ENCODE measurements at places on chromosomes 16 and 17. TPM values are rescaled to one million over a fixed set of nuclear protein-coding genes. Genes with fewer than 3 reads are reported as not detected.

The COX10 gene
- total RNA-seq: 30.6 TPM

The TEKT1 gene
- total RNA-seq: not detected

The MSRB1 gene
- total RNA-seq: 19.4 TPM

The PCTP gene
- total RNA-seq: 4.1 TPM

The P2RX1 gene
- 0.52 TPM for total RNA-seq

The ABI3 gene
- 24.2 TPM for total RNA-seq

The ZNF23 gene
- 5.8 TPM for total RNA-seq

The DPEP1 gene
- not detected for total RNA-seq

The SNAI3 gene
- 1.3 TPM for total RNA-seq

The VPS4A gene
- total RNA-seq: 45.8 TPM

The CES3 gene
- 0.10 TPM for total RNA-seq

The PPP1R27 gene
- total RNA-seq: not detected

The DBNDD1 gene
- 0.47 TPM for total RNA-seq

The EPN3 gene
- total RNA-seq: 0.30 TPM

The NAGS gene
- total RNA-seq: 0.52 TPM

The FOXO3B gene
- 9.4 TPM for total RNA-seq

GRCh38 chr17:6437466-6437865 is 2.5 kb upstream of the AIPL1 start:
- DNase-seq: no peak

DNA sequence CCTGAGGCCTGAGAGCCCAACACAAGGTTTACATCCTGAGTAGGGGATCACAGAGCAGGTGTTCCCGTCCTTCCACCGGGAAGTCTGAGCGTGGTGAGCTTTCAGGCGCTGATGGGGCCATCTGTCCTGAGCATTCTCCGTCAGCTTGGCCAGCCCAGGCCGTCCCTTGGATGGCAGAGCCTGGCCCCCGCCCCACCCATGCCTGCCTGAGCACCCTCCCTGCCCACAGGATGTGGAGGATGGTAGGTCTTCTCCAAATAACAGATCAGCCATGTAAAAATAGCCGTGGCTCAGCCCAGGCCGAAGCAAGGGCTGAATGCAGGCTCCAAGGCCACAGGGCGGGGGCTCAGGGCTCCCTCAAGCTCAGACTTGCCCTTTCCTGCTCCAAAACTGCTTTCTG is 20.2 kb downstream of the SPNS2 start:
- DNase-seq: no peak

GRCh38 chr17:63276821-63277220 is 169.3 kb downstream of the CYB561 start:
- DNase-seq: no peak

DNA sequence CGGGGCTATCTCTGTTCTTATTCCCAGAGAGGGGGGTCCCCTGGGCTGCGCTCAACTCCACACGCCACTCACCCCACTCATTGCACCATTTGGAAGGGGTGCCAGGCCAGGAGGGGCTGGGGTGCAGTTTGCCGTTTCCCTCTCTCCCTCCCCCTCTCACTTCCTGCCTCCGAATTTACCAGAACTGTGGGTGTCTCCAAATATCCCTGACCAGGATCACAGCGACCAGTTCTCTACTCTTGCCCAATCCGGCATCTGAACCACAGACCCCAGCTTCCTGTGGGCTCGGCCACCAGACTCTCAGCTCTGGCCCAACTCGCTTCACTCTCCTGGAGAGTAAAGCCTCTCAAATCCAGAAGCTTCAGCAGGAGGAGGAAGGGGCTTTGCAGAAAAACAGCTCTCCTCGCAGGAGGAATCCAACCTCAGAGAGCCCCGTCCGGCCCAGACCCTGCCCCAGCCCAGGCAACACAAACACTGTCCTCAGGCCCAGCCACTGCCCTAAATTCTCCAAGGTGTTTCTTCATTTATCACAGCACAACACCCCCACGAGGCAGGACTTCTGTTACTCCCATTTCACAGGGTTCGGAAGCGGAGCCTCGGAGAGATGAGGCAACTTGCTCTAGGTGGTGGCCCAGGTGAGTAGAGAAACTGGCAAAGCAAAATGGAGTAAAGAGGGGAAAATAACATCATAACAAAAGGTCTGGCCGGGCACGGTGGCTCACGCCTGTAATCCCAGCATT is 423 bp upstream of the ASGR2 start:
- DNase-seq: no peak

GRCh38 chr16:86951831-86952598 is 365.2 kb downstream of the C16orf95 start:
- no peak for DNase-seq

- peak; percentile 5 for DNase-seq
Measured at GRCh38 chr17:55265311-55266021, 706 bp downstream of the HLF start.

DNA sequence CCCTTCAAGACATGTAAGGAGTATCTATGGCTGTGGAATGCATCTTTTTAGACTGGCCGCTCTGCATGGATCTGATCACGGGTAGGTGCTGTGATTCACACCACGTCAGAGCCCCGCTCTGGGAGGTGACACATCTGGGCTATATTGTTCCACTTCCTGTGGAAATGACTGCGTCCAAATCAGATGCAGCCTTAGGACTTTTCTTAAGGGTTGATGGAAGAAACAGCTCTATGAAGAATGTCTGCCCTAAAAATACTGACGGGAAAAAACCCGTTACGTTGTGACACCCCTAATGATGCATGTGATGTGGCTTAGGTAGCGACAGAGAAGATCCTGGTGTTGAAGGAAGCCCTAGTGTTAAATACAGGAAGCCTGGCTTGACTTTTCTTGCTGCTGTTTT is 12.2 kb downstream of the BANP start:
- DNase-seq: peak; percentile 71

GRCh38 chr17:64009571-64010402 is 10.6 kb downstream of the ICAM2 start:
- no peak for DNase-seq

GRCh38 chr16:69469807-69470561 is 45.6 kb downstream of the CYB5B start:
- no peak for DNase-seq

DNA sequence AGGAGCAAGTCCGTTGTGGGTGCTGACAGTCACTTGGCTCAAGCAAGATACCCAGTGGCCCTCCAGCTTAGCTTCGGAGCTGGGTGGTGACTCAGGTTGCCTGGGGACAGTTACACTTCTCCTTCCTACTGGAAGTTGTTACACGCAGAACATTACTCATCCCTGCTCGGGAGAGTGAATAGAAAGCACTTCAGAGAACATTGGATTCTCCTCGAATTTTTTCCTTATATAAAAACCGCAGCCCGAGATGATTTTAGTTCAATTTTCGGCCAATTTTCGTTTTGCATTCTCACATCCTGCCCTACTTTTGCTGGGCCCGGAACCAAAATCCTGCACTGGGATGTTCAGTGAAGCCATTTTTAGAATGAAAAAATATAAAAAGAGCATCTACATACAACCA is 99.7 kb downstream of the ELAC2 start:
- DNase-seq: no peak

DNA sequence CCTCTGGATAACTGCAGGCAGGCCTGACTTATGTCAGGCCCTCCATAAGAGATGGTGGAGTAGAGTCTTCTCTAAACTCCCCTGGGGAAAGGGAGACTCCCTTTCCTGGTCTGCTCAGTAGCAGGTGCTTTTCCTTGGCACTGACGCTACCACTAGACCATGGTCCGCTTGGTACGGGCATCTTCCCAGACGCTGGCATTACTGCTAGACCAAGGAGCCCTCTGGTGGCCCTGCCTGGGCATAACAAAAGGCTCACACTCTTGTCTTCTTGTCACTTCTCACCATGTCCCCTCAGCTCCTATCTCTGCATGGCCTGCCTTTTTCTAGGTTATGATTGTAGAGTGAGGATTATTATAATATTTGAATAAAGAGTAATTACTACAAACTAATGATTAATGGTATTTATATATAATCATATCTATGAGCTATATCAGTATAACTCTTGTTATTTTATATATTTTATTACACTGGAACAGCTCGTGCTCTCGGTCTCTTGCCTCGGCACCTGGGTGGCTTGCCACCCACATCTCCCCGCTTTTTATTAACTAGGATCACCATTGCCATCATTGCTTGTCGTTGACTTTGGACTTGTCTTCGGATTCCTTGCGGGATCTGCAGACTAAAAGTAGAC is 59.8 kb upstream of the ARL4D start:
- peak; percentile 66 for DNase-seq

- no peak for DNase-seq
Measured at GRCh38 chr16:58732545-58733247, 1.4 kb downstream of the GOT2 start.

GRCh38 chr17:62576382-62576781 is 51.1 kb upstream of the MRC2 start:
- no peak for DNase-seq

DNA sequence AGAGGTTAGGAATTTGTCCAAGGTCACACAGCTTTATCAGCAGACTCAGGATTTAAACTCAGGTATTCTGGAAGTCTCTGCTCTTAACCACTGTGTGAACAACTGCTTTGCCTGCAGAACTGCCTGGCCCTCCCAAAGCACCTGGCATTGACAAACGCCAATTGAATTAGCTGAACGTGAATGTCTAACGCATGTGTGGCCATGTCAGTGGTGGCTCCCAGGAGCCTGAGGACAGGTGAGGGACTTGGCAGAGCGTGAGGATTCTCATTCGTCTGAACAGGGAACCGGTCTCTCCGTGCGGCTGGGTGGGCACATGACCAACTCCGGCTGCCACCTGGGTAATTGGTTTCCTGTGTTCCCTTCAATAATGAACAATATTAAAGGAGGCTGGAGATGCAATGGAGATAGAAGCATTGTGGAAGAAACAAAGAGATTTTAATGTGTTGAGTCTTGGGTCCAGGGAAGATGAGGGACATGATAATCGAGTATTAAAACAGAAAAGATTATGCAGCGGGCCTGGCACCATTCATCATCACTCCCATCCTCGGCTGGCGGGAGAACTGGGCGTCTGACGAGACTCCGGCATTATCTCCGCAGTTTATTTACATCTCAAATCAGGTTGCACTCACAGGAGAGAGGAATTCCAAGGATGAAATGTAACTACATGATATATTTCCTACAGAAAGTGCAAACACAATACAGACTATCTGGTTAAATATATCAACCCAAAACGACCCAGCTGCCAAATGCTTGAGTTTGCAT is 113.5 kb downstream of the NPIPB5 start:
- DNase-seq: no peak

DNA sequence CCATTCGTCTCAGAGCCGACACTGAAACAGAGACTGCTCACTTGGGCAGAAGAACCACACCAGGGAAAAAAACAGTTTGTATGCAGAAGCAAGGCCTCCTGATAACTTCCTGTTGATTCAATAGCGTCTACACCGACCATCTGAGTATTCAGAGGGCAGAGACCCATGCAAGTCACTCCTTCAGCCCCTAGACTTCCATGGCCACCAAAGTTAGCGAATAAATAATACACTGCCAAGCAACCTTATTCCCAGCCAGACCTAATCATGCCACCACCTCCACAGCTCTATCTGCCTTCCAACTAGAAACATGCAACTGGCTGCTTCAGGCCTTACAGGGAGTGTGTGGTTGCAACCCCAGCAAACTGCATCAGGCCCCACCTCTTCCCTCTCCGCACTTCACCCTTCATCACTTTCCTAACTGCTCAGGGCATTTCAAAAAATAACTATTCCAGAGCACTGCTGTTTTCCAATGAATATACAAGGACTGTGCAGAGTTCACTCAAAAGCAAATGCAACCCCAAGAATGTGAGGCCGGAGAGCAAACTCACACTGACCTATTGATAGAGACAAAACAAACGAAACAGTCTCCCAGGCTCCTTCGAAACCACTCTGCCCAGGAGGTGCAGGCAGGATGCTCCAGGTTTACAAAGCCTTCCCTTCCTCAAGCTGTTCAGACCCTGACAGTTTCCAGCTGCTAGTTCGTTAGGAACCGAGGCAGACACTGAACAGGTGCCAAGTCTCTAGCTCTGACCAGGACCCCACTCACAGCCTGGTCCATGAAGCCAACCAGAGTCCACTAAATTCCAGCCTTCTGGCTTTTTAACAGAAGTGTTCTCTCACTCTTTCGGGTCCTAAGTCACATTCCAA is 3.6 kb downstream of the USP7 start:
- DNase-seq: no peak

DNA sequence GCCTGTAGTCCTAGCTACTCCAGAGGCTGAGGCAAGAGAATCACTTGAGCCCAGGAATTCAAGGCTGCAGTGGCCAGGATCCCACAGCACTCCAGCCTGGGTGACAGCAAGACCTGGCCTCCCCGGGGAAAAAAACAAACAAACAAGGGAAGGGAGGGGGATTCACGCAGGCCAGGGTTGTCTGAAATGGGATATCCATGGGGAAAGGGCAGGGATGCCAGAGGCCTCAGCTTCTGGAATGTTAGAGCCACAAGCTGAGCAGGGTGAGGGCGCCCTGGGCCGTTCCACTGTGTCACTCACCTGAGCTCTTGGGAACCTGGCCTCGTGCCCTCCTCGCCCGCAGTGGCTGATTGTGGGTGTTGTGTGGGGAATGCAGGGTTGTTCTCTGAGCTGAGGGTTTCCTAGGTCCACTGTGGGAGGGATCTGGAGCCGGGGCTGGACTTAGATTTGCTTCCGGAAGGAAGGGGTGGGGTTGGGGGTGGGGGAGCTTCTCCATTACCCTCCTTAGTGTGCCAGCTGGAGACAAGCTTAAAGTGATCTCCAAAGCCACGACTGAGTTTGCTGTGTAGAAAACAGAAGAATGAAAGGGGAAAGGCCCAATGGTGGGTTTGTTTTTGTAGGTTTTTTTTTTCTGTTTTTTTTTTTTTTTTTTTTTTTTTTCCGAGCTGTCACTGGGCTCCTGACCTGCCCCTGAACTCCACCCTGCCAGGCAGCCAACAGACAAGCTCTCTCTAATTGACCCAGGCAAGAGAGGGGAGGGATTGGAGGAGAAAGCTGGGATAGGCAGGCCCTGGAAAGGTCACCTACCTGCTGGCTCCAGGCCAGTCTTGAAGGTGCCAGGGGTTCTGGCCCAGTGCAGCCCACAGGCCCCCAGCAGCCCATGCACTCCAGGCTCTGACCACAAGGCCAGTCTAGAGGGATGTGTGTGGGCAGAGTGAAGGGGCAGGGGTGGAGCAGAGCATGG is at the start of gene SULT1A1:
Gene SULT1A1 (minus strand): TSS at position 414 of the 964 bp plus-strand sequence. CDS start 1,189 bp downstream, outside the sequence.
- DNase-seq: no peak

- DNase-seq: no peak
Measured at GRCh38 chr17:43560461-43561427, 14.6 kb upstream of the ETV4 start.

DNA sequence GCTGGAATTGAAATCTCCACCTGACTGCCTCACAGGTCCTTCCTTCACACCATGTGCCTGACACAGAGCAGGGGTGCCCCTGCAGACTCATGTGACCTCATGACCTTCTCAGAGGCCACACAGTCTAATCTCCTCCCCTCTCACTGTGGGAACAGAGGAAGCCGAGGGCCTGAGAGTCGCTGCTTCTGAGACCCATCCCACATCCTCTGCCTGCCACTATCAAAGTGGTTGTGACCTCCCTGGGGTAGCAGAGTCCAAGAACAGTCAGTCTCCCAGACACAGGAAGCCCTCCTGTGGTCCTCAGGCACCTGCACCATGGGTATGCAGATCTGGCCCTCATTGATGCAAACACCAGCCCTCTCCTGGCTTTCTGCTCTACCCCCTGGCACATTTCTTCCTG is 78.5 kb downstream of the RAB11FIP4 start:
- DNase-seq: no peak

GRCh38 chr17:73227379-73227778 is 34.3 kb downstream of the CPSF4L start:
- DNase-seq: no peak

- no peak for DNase-seq
Measured at GRCh38 chr16:23229714-23230113, 47.2 kb downstream of the SCNN1G start.
